ENCODE measurements at places on chromosomes 11 and 22.

DNA sequence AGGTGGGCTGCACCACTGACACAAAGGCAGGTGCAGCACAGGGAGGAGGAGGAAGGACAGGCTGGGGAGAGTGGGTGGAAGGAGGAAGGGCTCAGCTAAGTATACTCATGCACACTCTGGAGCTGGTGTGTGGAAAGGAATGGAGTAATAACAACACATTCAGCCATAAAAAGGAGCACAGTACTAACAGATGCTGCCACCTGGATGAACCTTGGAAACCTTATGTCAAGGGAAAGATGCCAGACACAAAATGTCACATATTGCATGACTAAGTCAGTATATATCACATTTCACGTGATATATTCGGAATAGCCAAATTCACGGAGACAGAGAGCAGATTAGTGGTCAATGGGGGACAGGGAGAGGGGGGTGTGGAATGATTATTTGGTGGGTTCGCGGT is 389.6 kb upstream of the SYN3 start:
- no peak for DNase-seq

DNA sequence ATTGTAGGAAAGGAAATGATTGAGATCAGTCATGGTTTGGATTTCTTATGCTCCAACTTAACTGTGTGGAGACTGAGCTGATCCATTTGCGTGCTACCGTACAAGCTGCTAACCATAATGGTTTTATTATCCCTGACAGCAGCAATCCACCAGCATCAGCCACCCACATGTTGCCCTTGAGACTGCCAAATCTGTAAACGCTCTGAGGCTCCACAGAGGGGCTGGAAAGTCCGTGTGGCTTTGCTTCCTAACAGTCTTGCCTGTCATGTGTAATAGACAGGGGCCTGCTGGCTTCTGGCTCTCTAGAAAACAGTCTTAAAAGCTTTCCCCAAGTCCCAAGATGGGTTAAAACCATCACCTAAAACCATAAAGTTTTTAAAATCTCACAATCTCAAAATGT is 30.1 kb downstream of the ATG16L2 start:
- DNase-seq, result no peak

- no peak for DNase-seq
These were observed 8.2 kb upstream of the MAFF start for GRCh38 chr22:38193580-38193979.

- no peak for DNase-seq
These were observed 7.8 kb downstream of the LARGE2 start for GRCh38 chr11:45930031-45930794.

DNA sequence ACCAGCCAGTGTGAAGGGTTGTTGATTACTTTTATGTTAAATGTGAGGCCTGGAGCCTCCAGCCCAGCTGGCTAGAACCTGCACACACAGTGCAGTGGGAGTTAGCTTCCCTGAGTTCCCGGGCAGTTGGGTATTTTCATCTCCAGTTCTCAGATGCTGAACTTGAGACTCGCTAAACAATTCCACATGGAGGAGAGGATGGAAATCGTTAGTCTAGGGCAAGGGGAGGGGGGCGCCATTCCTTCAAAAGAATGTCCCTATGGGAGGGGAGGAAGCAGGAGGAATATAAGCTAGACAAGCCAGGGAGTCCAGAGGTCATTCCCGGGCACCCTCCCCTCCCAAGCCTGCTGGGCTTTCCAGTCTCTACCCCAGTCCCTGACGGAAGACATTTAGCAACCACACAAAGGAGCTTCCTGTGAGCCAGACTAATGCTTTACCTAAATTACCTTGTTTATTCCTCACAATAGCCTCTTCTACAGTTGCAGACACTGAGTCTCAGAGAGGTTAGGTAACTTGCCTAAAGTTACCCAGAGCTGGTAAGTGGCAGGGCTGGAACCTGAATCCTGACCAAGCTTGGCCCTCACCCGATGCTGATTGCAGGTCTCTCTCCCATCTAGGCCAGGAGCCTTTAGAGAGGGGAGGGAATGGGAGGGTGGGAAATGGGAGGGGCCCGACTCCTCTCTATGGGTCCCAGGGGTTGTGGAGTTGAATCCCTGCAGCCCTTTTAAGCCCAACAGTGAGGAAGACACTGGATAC is 1.9 kb upstream of the TSKU start:
- DNase-seq, result no peak

GRCh38 chr11:118358071-118358470 is 1.3 kb upstream of the UBE4A start:
- DNase-seq, result no peak

- DNase-seq, result no peak
These were observed 18.4 kb downstream of the RTL6 start for GRCh38 chr22:44479662-44480061.

DNA sequence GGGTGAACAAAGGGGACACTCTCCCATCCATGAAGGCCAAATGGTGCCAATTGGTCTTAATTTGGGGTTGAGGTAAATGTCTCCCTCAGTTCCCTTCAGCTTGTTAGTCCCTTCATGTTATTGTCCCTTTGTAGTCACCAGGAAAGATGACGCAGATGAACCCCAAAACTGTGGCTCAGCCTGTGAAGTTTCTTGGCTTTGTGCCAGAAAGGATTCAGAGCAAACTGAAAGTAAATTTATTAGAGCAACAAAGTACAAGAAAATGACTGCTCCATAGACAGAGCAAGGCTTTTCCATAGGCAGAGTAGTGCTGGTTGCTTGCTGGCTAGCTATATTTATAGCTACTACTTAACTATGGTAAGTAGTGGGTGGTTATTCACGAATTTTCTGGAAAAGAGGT is 16.7 kb downstream of the OR4C3 start:
- no peak for DNase-seq

- DNase-seq, result peak; percentile 25
These were observed 4.3 kb upstream of the AMPD3 start for GRCh38 chr11:10450462-10451425.

GRCh38 chr11:109508943-109509342 is 87.0 kb downstream of the C11orf87 start:
- DNase-seq, result no peak

- no peak for DNase-seq
These were observed 47.7 kb downstream of the LRFN4 start for GRCh38 chr11:66904561-66904960.

DNA sequence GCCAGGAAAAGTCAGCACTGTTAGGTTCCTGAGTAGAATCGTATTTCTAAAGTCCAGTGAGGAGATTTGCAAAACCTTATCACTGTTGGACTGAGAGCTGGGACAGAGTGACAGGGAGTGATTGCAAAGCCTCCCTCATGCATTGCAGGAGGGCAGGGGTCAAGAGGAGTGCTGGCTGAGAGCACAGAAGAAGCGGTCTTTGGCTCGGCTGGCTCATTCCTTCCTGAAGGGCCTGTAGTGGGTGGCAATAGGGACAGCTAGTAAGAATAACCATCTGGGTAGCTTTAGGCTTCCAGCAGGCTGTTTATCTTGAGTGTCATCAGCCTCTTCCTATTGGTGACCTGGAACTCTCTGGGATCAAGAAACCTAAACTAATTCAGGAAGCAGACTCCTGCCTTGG is 53.4 kb downstream of the CD44 start:
- no peak for DNase-seq

- peak; percentile 77 for DNase-seq
These were observed 14.8 kb upstream of the RPS3 start for GRCh38 chr11:75384438-75385080.

- DNase-seq, result no peak
These were observed 5.7 kb upstream of the SULT4A1 start for GRCh38 chr22:43867839-43868635.

- DNase-seq, result no peak
These were observed 75.2 kb downstream of the PTPRJ start for GRCh38 chr11:48055292-48056132.

DNA sequence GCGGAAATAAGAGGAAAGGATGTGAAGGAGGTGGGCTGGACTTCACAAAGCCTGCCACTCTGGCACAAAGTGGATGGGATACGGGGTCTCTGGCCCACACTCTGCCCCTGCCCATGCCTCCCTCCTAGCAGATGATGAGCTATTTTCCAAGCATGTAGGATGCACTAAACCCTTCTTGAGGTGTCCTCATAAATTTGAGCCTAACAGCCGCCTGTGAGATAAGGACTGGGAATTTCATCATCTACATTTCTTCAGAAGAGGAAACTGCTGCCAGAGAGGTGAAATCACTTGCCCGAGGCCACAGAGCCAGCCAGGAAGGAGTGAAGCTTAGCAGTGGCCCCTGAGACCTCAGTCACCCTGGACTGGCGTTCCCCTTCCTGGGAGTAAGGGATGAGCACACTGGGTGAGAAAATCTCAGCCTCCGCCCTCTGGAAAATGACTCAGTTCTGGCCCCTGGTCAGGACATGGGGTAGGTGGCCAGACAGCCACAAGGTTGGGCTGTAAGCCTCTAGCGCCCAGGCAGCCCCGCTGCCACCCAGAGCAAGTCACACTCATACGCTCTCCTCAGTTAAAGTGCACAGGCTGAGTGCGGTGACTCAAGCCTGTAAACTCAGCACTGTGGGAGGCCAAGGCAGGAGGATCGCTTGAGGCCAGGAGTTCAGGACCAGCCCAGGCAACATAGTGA is 27.9 kb downstream of the MB start:
- no peak for DNase-seq

- no peak for DNase-seq
These were observed 27.3 kb downstream of the HSPA8 start for GRCh38 chr11:123034597-123034996.

GRCh38 chr11:107957109-107957588 is 28.9 kb downstream of the RAB39A start:
- DNase-seq, result no peak

DNA sequence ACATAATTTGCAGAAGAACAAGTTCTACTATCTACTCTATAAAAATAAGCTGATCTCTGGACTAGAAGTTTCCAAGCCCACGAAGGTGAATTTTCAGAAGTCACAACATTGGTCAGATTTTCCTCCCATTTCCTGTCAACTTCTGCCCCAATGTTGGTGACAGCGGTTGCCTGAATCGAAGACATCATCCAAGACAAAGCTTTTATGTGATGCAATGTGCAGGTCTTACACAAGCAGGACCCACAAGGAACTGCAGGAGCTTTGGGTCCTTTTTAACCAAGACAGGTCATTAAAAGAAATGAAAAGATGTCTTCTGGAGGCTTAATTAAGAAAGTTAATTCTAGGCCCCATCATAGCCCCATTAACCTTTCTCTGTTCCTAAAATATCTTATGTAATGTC is 125.6 kb upstream of the BLID start:
- DNase-seq, result no peak

GRCh38 chr11:29449281-29450074 is 567.4 kb downstream of the KCNA4 start:
- DNase-seq, result no peak

DNA sequence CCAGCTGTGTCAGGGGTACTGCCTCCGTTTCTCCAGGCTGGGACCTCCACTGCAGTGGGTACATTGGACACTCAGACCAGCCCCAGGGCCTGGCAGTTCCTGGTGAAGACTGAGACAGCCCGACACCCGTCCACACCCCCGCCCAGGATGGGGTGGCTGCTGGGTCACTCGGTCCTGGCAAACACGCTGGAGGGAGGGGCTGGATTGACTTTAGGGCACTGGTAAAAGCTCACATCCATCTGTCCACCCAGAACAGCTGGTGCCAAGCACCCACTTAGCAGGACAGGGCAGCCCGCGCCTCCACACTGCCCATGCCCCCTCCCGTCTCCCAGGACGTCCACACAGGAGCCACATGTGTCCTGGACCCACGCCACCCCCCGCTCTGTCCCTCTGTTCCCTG is 10.7 kb upstream of the TBX1 start:
- no peak for DNase-seq
